ENCODE measurements at places on chromosomes 6 and 20.

DNA sequence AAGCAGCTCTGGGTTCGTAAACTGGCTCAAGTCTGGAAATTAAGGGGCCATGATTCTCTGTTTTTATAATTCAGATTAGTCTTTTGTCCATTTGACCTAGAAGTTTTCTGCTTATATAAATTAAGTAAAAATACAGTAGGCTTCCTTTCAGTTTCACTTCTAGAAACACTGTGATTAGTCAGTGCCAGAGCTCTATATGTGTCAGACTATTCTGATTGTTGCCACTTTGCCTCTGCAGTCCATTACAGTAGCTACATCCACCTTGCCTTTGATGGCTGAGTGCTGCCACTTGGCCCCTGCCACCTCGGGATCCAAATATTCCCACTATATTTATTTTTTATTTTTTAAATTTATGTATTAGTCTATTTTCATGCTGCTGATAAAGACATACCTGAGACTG is 7.9 kb downstream of the ZC2HC1B start:
- no peak for DNase-seq

GRCh38 chr6:121879149-121879548 is 443.7 kb downstream of the GJA1 start:
- no peak for DNase-seq

GRCh38 chr6:156839129-156839528 is 62.0 kb downstream of the ARID1B start:
- DNase-seq, result no peak

GRCh38 chr6:148208298-148208697 is 134.3 kb upstream of the SASH1 start:
- no peak for DNase-seq

- no peak for DNase-seq
Measured at GRCh38 chr6:53447865-53448264, 97.0 kb downstream of the GCLC start.

GRCh38 chr6:145137425-145137824 is 597.9 kb downstream of the EPM2A start:
- DNase-seq, result no peak

- no peak for DNase-seq
Measured at GRCh38 chr20:36808317-36809257, 35.0 kb upstream of the DSN1 start.

- no peak for DNase-seq
Measured at GRCh38 chr20:59634435-59635005, 30.2 kb downstream of the PHACTR3 start.

GRCh38 chr6:98832284-98833056 is 1.9 kb upstream of the POU3F2 start:
- DNase-seq, result peak; percentile 35

DNA sequence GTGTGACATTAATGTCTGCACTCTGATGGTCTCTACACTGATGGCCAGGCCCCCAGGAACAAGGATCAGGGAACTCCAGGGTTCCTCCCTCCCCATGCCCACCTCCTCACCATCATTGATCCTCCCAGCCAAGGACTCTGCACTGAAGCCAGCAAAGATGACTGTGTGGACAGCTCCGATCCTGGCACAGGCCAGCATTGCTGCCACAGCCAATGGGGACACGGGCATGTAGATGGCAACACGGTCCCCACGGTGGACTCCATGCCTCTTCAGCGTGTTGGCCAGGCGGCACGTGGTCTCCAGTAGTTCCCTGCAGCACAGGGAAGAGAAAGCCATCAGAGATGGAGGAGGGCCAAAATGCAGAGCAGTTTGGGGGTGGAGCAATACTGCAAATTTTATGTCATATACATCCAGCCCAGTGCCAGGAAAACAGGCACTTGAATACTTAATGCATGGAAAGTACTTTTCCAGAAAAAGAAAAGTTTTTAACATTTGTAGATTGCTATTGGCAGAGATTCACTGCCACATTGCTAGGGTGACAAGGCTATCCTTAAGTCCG is 27.2 kb downstream of the ACSS1 start:
- DNase-seq, result no peak

- DNase-seq, result no peak
Measured at GRCh38 chr6:70985156-70985555, 28.3 kb upstream of the B3GAT2 start.

DNA sequence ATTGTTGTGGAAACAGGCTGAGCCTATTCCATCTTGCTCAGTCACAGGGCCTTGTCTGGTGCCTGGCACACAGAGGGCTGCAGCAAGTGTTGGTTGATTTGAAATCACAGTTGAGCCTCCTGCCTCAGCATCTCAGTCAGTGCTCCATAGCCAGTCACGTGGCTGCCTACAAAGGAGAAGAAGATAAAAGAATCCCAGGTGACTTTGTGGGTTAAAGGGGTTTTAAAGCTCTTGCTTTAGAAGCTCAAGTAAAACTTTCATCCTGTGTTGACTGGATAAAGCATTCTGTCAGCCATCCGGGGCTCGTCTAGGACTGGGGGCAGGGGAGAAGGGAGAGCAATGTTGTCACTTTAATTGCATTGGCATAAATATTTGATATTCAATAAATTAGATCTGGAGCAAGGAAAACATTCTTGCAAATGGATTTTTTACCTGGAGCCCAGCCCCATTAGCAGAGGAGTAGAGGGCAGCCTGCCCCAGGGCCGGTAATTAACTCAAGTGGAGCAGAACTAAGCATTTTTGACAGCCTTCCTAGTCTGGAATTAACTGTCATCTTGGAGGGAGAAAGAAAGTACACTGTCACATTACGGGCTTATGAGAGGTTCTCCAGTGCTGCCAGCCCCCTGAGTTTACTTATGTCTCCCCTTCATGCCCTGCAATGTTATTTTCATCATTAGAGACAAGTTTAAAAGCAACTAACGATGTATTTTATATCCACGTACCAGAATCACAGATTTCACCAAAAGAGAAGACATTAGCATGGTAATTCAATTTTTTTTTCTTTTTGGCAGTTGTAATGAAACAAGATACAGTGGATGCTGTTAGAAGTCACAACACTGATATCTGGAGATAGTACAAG is 71.7 kb upstream of the GTSF1L start:
- DNase-seq, result no peak

- DNase-seq, result peak; percentile 47
Measured at GRCh38 chr6:8707956-8708772, 272.8 kb upstream of the SLC35B3 start.

GRCh38 chr20:55935448-55936208 is 69.7 kb downstream of the CBLN4 start:
- DNase-seq, result peak; percentile 18

DNA sequence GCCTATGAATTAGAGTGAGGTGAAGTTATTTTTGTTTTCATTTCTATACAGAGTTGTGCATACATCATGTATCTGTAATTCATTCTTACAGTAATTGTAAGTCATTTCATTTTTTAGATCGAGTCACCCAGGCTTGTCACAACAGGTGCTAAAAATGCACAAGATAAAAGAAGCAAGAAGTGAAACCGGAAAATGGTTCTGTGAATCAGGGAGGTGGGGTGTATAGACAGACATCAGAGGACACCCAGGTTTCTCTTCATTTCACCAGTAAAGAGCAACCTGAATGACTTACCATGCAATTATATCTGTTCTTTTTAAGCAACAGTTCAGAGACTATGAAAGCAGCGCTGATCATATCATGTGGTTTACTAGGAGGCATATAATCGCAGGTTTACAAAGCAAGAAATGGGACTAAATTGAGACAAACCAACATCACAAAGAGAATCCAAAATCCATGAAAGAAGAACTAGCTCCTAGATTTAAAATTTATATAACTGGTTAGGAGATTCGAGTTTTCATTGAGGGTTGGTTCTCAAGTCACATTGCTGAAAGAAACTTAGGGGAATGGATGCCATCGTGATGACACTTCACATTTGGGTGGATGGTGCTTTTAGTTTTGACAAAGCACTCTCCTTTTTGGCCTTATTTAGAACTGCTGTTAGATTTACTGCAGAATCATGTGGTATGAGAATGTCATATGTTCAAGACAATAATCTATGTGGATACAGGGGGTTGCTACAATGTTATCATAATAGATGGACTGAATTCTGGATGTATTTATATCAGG is 27.9 kb upstream of the TBC1D7 start:
- DNase-seq, result no peak

DNA sequence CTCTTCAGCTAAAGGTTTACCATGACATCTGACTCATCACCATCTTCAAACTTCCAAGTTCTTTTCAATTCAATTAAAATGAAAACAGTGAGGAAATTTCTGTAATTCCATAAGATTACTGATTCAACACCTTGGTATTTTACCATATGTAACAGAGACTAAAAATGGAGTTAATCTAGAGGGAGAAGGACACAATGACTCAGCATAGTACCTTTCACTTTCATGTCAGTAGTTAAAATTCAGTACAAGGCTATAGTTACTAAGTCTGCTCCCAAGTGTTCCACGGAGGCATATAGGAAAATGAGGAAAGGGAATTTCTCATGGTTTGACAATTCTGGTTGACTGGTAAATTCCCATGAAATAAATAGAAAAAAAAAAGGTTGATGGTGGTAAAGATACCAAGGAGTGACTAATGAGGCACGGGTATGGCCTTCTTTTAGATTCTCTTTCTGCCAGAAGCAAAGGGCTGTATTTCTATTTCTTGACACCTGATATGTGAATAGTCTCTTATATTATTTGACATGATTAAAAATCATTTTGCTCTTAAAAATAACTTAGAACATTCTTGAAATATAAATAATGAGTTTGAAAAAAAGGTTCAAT is 526.7 kb upstream of the ADGRB3 start:
- DNase-seq, result no peak

DNA sequence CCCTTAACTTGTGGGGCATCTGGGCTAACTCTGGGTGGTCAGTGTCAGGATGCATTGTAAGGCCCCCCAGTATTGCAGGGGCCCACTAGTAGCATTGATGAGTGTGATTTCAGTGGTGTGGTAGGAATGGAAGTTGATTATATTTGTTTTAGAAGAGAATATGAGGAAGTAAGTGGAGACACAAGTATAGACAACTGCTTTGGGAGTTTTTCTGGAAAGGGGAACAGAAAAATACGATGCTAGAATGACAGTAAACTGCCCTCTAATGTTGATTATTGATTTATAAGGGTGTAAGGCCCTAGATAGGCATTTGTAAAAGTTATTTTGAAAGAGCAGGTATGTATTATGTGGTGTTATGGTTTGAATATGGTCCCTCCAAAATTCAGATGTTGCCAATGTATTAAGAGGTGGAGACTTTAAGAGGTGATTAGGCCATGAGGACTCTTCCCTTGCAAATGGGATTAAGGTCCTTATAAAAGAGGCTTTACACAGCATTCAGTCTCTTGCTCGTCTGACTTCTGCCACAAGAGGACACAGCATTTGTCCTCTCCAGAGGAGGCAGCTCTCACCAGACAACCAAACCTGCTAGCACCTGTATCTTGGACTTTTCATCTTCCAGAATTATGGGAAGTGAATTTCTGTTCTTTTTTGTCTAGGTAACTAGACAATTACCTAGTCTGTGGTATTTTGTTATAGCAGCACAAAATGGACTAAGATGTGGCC is 135.9 kb upstream of the DTNBP1 start:
- DNase-seq, result no peak

GRCh38 chr20:38842558-38842981 is 37.1 kb downstream of the PPP1R16B start:
- peak; percentile 47 for DNase-seq

DNA sequence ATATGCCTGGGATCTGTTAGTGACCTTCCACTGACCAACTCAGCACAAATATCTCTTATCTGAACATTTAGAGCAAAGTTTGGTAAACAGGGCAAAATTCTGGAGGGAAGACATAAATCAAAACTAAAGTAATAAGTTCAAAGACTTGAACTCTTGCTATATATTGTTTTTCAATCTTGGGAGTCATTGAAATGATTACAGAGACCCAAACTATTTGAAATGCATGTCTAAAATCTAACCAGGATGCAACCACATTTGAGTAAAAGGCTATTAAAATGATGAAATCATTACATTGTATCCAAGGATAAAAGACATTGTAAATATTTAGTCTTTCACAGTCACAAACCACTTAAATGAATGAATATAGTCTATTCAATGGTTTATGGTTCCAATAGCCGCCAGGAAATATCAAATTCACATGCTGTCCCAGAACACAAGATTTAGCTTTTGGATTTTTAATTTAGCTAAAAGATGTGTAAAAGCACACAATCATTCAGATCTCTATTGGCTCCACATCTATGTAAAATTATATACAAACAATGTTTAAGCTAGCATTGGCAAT is 256.6 kb upstream of the EPHA7 start:
- no peak for DNase-seq

GRCh38 chr20:31568773-31569162 is 36.3 kb upstream of the ID1 start:
- no peak for DNase-seq

- no peak for DNase-seq
Measured at GRCh38 chr20:5261763-5262162, 55.0 kb downstream of the PROKR2 start.

DNA sequence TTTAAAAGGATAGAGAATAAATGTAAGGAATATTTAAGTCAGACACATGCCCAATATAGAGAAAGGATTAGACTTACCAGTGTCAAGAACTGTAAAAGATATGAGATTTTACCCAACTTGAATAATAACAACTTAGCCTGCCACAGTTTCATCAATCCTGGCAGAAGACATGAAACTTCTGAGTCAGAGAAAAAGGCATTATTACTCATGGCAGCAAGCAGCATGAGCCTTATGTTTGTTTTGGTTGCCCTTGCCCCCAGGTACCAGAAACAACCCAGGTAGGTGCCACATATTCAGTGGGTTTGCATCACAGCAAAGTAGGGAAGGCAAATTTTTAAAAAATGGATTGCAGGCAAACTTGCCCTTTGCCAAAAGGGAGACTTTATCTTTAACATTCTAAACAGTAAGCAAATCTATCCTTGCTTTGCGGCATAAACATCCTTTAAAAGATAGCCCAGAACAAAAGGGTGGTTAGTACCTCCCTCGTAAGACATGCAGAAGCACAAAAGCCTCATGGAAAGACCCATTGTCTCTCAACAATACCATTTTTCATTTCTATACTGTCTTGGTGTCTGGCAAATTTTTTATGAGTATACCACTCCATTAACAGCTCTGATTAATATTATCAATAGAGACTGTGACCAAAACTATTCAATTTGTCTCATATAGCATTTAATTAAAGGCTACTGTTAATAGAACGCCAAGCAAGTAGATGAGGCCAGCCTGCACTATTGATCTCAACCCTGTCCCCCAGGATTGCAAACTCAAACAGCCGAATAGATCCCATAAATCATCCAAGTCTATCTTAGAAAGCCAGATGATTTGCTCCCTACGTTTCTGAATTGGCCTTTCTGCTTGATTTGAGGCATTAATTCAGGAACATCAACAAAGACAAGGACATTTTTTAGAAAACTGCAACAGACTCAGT is 185.1 kb downstream of the COL19A1 start:
- no peak for DNase-seq
